ENCODE measurements at places on chromosomes 6 and 20.

DNA sequence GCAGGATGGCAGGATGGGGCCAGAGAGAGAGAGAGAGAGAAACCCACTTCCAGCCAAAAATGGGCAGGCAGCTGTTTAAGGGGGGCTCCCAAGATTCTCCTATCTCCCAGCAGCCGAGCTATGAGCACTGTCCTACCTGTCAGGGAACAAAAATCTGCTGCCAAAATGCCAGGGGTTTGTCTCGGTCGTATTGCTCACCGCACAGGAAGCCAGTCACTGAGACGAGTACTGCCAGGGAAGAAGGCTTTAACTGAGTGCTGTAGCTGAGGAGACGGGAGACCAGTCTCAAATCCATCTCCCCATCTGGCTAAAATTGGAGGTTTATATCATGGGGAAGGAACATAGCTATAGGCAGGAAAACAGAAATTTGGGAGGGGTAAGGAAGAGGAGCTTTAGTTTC lies 22.3 kb downstream of the GGTLC1 start:
- DNase-seq = no peak

DNA sequence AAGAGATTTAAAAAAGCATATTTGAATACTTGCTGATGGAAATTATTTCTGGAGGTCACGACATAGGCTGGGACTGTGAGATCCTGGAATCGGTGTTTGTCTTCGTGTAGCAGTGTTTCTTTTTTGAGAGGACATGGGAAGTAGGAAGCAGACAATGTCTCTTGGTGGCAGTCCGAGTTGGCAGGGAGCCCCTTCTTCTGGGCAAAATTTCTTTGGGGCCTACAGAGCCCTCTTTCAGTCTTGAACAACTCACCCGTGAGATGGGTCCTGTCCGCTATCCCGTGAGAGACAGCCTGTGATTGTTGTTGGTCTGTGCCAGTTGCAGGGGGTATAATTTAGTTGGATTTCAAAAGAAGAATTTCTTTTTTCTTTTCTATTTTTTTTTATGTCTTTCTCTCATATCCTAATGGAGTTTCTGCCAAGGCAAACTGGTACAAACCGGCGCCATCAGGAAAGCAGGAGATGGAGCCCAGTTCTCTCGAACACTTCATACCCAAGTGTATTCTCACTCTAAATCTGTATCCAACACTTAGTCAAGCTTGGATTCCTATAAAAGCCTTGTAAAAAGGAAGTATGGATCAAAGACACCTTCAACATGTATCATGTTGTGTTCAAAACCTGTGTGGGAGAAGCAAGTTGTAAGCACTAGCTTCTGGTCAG lies 785.1 kb downstream of the MAFB start:
- no peak for DNase-seq

DNA sequence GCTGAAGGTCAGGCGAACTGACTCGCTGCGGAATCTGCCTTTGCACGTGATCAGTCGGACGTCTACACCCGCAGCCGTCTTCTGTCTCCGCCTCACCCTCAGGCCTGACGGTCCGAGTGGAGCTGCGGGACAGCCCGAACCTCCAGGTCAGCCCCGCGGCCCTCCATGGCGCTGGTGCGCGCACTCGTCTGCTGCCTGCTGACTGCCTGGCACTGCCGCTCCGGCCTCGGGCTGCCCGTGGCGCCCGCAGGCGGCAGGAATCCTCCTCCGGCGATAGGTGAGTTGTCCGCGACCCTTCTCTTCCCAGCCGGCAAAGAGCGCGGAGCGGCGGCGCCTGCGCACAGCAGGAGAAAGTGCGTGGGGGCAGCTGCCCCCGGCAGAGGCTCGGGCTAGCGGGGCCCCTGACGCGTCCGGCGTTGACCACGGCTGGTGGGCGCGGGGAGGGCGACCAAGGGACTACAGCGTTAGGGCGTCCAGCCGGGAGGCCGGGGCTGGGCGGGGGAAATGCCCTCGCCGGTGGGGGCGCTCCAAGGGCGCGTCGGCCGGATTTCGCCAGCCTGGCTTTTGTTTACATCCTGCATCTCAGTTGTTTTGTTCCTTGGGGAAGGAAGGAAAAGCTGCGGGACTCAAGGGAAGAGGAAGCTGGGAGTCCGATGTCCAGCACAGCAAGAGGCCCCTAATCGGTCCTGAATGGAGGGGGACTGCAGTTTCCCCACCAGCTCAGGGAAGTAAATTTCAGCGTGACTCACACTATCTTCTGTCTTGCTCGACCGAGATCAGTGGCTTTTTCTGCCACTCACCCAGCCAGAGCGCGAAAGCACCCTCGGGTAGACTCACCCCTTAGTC lies at the start of gene SMPDL3A:
Gene SMPDL3A (plus strand): TSS at position 77 of the 846 bp plus-strand sequence. CDS start 89 bp downstream, at position 166.
- peak; percentile 86 for DNase-seq

DNA sequence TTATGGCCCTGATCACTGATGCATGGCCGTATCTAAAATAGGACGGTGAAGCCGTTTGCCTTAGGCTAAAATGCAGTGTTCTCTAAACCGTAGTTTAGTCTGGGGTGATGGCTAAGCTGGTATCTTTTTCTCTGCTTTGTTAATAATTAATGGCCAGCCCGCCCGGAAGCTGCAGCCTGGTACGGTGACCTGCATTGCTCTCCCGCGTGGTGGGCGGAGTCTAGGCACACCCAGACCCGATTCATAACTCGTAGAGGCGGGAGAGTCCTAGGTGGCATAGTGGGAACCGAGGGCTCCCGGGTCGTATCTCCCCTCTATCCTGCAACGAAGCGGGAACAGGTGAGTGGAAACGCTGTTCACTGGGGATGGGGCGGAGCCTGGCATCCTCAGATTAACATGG lies 5.5 kb downstream of the CDH4 start:
- DNase-seq = no peak

DNA sequence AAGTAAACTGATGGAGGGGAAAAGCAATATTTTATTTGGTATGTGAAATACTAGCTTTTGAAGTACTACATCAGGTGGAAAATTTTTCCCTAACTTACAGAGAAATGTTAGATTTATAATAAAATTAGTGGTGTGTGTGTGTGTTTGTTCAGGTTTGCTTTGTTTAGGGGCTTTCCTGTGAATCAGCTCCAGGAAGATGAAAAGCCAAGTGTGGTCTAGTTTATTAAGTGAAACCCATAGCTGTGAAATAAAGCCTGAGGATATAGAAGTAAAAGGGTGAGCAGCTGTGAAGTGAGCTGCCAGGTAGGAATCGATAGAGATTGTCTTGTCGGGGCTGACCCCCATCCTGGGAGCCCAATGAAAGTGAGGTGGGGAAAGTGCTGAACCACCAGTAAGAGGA lies 347.6 kb upstream of the IMPG1 start:
- no peak for DNase-seq

GRCh38 chr6:13370623-13371022 lies 42.3 kb upstream of the TBC1D7 start:
- DNase-seq = no peak

DNA sequence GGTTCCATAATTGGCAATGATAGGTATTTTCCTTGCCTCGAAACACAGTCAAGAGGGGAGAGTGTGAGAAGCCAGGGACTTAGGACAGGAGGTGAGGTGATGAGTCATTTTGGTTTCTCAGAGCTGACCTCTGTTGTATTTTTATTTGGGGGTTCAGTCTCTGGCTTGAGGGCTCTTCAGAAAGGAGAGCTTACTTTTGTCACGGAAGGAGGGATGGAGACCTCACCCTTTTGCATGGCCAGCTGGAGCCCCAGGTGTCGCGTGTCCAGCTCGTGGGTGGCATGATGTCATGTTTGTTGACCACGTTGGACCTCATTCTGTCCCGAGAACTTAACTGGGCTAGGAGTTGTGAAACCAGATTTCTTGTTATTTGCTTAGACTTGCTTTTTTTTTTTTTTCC lies 293.9 kb downstream of the QKI start:
- DNase-seq = no peak

DNA sequence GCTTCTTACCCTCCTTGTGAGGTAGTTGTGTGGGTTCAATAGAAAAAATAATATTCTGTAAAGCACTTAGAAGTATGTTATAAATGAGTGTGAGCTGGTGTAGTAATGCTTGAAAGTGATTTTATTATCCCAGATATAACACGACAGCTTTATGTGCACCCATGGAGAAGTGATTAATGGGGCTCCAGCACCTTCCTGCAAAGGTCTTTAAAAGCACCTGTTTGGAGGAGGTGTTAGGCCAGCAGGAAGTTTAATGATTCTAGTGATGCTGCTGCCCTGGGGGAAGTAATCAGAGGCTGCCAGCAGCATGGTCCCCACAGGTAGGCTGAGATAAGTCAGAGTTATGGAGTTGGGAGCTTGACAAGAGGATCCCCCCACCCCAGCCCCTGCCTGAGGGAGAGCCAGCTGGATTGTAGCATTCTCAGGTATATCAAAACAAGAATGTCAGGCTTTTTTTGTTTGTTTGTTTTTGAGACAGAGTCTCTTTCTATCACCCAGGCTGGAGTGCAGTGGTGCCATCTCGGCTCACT lies 166.3 kb downstream of the PHACTR1 start:
- no peak for DNase-seq

DNA sequence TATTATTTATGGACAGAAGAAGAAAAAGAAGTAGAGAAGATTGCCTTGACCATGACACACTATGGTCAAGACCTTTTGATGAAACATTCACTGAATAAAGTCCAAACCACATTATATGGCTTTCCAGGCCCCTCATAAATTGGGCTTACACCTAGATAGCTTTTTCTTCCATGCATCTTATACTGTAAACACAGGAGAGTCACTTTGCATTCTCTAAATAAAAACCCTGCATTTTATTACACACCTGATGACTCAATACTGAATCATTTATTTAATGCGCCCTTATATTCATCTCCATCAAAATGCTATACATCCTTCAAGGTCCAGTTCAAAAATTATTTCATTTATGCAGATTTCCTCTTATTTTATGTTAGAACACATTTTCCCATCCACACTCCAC lies 78.0 kb downstream of the COL21A1 start:
- DNase-seq = no peak

- no peak for DNase-seq
Measured at GRCh38 chr6:152094992-152095592, 287.6 kb downstream of the ESR1 start.

GRCh38 chr20:35742741-35743523 lies 872 bp upstream of the RBM39 start:
- DNase-seq = peak; percentile 49

DNA sequence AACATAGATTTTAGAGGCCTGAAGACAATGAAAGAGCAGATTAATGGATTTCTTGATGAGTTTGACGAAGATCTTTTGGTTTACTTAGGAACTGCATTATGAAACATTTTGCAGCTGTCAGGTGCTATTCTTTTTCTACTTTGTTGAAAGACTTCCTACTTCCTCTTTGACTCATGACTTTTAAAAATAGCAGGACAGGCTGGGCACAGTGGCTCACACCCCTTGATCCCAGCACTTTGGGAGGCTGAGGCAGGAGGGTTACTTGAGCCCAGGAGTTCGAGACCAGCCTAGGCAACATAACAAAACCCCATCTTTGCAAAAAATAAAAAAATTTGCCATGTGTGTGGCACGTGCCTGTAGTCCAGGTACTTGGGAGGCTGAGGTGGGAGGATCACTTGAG lies 52.0 kb downstream of the ITCH start:
- no peak for DNase-seq

DNA sequence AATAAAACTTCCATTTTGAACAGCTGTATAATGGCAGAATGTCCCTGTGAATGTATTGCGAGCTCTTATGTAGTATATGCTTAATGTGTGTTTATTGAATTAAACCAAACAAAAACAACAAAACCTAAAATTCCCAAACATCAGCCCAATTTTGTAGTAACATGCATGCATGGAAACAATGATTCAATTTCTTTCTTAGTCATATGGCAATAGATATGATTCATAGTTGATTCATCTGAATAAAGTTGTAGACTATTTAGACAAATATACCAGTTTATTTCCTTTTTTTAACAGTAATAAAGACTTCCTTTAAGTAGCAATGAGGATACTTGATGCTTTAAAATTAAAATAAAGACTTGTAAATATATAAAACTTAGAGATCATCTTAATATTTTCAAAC lies 670.6 kb downstream of the CD109 start:
- no peak for DNase-seq

- DNase-seq = no peak
Measured at GRCh38 chr6:151233731-151234130, 6.0 kb upstream of the AKAP12 start.

Measured in NCI-H2029 (cell line).